Stimulated activated CD8-positive, alpha-beta memory T cell treated with anti-CD3 and anti-CD28 coated beads, Interleukin-15, amount 100 ng/mL, for 48 hours (primary cell): ENCODE measurements at places on chromosomes 12 and 14.

DNA sequence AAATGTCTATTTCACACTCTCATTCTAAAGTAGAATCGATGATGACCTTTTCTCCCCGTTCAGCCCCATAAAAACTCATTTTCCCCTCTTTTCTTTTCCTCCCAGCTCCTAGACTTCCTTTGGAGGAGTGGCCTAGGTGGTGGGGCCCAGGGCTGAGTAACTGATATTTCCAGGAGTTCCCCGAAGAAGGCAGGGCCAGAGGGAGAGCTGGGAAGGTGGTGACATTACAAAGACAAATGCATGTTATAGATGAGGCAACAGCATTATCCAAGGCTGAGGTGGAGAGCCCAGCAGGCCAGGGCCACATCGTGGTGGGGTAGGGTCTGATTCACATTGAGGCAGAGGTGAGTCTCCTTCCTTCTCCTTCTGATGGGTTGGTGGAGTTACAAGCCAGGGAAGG lies 22.2 kb upstream of the HDAC7 start:
- no peak for DNase-seq

DNA sequence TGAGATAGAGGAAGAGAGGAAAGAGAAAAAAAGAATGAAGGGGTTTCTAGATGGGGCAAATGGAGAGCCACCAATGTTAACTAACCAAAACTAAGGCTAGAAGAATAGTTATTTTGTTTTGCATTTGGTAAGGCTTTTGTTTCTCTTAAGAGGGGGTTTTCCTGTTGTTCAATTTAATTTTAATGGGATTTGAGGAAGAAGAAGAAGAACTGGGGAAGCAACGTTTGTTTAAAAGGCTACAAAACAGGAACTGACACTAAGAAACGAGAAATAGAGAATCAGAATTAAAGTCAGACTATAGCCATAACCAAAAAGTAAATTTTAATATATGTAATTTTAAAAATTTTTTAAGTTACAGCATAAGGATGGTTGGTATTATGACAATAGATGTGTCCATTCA lies 13.7 kb downstream of the TXNDC16 start:
- no peak for DNase-seq

DNA sequence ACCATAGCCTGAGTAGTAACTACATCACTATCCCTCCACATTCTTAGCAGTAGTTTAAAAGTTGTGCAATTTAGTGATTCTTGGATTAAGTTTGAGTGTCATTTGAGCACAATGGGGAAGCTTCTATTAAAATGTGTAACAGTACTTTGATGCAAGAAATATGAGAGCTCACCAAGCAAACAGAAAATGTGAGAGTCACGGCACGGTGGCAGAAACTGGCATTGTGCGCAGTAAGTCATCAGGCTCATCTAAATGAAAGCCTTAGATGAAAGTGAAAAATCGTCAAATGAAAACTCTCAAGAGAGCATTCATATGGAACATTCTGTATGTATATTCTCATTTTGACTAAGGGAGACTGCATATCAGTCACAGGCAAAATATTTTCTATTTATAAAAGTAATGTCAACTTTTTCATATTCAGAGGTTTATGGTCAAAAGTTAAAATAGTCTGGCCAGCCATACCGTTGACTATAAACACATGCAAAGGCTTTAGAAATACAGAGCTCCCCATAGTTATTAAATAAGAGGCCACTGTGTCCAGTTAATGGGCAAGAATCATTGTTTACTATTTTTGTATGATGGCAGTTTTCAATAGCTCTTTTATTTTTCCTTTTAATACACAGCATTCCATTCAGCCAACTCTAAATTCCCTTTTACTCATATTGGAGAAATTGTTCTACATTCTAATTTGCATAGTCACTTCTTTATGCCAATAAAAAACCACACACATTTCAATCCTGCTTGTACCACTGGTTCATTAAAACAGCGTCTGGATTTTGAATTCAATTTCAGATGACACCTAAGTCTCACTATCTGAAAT lies 167.9 kb downstream of the PRKD1 start:
- DNase-seq = no peak

DNA sequence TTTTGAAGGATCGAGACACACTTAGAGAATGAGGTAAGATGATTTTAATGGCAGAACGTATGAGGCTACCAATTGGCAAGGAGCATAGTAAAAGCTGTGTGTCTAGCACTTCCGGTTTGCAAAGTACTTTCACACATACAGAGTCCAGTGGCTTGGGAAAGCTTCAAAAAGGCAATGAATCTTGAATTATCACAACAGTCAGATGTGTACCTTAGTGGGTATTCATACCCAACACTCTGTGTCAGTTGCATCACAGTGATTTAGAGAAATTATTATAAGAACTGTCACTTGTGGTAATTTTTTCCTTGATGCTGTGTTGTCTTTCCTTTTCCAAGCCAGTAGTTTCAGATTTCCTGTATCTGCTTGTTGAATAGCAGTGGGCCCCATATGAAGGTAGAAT lies 424.1 kb downstream of the PCNX1 start:
- DNase-seq = no peak

- no peak for DNase-seq
Observed at GRCh38 chr14:103767336-103767894, 51.8 kb downstream of the ZFYVE21 start.

DNA sequence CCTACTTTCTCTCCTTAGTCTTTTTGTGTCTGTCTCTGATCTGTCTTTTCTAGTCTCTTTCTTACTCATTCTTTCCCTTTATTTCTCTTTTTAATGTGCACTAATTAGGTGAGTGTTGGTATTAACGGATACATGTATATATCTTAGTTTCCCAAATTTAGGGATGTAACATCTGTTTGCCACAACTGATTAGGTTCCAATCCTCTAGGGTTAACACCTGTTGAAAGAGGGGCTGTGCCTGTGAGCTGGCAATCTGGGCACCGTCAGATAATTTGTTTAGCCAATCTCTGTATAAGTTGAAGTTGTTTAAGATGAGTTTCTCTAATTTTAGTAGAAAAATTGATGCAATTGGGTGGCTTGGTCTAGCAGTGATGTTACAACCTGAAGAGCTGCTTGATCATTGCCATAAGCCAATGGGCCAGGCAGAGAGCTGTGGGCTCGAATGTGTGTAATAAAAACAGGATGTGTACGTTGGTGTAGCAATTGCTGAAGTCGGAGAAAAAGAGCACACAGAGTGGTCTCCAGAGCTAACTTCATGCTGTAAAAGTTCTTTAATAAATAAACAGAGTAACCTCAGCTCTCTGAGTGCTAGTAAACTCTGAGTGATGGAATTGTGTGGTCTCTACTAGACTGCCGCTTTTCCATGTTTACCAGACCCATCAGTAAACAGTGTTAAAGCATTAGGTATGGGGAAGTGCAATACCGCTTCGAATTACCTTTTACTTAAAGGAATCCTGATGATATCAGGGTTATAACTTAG lies 18.3 kb upstream of the LYZ start:
- no peak for DNase-seq

DNA sequence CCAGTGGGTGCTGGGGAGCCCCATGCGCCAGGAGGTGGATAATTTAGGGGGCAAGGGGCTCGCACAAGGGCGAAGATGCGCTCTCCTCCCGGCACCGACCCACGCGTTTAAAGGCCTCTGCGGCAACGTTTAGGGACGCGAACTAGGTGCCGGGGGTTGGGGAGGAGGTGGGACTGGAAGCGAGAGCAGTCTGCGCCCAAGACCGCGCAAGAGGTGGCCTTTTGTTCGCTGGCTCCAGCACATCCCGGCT lies 1.3 kb downstream of the SLC38A1 start:
- DNase-seq = peak; percentile 11

DNA sequence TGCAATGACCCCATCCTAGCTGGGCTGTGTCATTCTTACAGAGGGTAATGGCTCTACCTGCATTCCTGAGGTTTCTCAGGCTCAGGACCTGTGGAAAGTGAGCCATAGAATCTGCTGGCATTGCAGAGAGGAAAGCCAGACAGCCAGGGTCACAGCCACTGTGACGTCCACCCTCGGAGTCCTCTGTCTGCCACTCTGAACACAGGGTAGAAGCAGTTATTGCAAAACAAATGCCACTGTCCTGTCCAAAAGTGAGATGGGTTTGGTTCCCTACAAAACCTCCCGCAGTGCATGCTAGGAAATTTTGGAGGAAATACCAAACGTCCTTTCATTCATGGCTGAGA lies 37.8 kb downstream of the TNFAIP2 start:
- DNase-seq = no peak

DNA sequence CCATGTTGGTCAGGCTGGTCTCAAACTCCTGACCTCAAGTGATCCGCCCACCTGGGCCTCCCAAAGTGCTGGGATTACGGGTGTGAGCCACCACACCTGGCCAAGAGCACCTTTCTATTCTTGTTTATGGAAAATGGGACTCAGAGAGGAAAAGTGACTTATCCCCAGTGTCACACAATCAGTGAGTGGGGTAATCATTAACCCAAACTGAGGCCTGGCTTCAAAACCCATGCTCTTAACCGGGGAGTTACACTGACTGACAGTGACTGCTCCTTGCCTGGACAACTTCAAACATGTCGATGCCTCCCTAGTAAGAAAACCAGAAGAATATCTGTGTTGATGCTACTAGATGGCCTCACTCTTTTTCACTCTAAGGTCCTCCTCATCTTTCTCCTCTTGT lies 7.3 kb downstream of the CLEC7A start:
- no peak for DNase-seq

GRCh38 chr12:105226219-105226618 lies 9.8 kb downstream of the APPL2 start:
- no peak for DNase-seq
